ENCODE measurements at places on chromosomes 5 and 9. TPM values are rescaled to one million over a fixed set of nuclear protein-coding genes. Genes with fewer than 3 reads are reported as not detected.

GRCh38 chr9:11016081-11016480 is 403.3 kb upstream of the PTPRD start:
- no peak for DNase-seq

Gene OLFML2A
- total RNA-seq: 2.4 TPM

DNA sequence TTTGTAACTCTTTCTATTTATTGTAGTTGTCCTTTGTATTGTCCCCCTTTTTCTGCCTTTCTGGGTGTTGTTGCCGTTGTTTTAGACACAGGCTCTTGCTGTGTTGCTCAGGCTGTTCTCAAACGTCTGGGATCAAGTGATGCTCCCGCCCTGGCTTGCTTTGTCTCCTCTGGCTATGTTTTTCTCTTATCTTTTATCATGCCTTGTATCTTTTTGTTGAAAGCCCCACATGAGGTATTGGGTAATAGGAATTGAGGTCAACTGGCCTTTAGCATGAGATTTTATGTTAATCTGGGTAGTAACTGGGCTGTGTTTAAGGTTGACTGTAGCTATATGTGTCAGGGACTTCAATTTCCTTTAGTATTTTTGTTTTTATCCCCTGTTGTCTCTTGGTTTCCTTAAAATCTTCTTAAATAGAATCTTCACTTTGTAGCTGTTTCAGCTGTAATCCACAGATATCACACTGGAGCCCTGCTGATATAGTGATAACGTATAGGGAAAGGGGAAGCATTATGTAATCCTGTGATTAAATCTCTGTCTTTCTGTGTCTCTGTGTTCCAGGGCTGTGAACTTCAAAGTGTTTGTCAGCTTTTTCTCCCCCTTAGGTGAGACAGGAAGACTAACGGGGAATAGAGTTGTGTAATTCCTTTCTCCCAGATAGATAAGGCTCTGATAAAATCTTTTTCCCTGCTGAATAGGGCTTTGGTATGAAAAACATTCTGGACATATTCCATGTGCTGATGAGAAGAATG is 25.9 kb upstream of the CACNA1B start:
- DNase-seq: no peak

DNA sequence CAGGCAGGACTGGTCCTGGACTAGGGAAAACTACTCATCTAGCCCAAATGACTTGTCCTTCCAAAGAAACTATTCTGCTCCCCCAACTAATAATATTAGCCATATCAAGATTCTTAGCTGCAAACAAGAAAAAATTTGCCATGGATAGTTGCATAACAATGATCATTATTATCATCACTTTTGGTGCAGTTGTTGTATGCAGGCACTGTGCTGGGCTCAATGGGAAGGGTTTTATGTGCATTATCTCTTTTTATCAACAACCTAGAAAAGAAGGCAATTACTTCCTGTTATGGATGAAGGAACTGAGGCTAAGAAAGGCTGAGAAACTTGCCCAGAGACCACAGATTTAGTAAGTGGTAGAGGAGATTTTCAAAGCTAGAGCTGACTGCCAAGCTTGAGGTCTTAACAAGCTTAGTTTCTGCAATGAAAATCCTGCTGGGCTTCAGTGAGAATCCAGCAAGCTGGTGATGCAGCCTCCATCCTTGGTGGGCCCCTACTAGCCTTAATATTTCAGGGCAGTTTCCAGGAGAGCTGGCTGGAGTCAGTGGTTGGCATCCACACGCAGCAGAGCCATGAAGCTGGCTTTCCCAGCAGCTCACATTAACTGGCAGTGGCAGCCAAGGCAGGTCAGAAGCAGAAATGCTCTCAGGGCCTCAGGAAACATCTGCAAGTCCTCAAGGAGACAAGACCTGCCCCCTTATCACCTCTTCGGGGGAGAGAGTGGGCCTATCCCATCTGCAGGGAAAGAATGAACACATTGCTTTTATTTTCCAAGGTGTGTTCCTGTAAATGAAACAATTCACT is 20.5 kb upstream of the MEGF9 start:
- no peak for DNase-seq

Gene CAMK2A
- 0.17 TPM for total RNA-seq

- no peak for DNase-seq
Observed at GRCh38 chr5:95027775-95028174, 257.1 kb downstream of the MCTP1 start.

Gene PCDHB16
- 8.6 TPM for total RNA-seq

DNA sequence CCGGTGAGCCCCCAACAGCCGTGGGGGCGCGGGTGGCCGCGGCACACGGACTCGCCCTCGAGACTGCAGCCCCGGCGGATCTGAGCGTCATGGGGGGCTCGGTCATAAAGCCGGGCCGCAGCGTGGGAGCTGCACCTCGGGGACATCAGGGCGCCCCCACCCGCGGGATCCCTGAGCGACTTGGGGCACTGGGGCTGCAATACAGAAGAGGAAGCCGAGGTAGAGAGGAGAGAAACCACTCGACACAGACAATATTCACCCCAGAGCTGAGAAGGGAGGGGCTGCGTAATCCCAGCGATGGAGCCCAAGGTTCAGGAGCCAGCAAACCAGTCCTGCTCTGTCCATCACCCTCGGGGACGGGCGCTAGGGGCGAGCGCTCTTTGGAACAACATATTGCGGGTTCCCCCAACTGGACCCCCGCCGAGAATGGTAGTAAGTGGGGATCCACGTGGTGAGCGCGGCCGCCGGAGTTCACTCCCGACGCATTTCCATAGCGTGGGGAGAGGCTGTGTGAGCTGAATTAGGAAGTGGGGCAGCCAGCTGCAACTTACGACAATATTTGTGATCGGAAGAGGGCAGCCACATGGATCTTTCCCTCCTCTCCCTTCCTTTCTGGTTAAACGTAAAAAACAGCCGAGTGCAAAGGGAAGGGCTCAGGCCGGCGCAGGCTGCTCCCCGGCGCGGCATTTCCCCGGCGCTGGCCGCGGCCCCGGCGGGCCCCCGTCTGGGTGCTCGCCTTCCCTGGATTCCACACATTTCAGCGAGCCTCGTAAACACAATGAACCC is 9.9 kb downstream of the PTCH1 start:
- peak; percentile 71 for DNase-seq

DNA sequence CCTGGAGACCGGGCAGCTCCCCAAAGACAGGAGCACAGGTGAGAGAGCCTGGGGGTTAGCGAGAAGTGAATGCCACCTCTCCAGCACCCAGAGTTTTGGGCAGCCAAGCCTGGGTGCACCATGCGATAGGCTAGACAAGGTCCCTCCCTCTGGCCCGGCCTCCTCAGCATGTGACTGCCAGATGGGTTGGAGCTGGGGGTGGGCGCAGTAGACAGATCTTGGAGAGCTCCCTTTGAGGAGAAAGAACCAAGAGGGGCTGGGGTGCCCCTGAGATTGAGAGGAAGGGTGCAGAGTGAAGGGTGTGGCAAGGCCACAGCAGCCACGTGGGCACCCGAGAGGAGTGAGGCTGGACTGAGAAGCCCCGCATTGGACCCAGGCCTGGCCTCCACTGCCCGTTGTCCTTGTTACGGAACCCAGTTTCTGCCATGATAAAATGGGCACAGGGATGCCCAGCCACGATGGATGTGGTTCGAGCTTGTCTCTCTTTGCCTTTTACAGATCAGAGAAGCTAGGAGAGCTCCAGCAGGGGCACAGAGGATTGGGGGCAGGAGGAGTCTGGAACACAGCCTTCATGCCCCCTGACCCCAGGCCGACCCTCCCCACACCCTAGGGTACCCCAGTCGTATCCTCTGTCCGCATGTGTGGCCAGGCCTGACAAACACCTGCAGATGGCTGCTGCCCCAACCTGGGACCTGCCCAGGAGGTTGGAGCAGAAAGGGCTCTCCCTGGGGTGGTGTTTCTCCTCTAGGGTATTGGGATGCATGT is 1.4 kb downstream of the TMEM141 start:
- DNase-seq: no peak

DNA sequence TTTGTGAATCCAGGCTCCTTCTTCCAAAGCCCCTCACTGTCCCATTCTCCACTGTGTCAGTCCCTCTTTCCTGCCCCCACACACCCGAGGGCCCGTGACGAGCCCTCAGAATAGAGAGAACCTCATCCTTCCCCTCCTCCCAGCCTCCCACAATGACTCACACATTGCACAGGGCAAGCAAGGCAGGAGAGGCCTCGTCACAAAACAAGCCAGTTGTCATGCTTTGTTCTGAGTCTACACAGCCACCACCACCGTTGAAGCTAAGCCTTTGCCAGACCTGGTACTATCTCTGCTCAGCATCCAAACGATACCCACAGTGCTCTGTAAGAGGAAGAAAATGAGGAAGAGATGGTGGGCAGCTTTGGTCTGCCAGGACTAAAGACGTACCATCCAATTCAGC is 142.2 kb upstream of the ZNF366 start:
- DNase-seq: peak; percentile 82

DNA sequence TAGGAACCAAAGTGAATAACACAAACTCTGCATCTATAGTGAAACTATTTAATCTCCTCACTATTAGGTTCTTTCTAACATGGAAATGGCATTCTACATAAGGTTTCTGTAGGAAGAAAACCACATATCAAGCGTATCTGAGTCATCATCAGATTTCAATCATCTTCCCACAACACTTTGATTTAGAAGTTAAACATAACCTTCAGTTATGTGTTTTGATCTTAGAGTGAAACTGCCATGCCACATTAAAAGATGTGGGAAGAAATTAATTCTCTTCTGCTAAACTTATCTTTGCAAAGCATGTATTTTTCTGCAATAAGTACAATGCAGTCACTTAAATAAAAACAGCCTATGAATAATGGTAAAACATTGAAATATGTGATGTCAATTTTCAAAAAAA is 55.0 kb downstream of the MEF2C start:
- peak; percentile 11 for DNase-seq

Gene GNA14
- total RNA-seq: 0.42 TPM

Gene IFNB1
- 0.52 TPM for total RNA-seq

DNA sequence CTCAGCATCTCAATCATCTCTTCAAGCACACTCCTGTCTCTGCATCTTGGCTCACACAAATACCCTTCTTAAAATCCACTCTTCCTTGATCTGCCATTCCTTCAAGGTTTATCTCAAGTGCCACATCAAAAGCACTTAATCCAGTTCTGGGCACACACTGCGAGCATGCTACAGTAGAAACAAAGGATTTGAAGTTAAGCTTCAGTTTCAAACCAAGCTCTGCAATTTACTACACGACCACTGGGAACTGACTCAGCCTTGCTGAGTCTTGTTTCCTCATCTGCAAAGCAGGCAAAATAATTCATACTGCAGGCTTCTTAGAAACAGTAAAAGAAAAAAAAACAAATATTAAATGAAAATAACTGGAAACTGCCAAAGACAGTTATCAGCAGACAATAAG is 50.5 kb upstream of the CTNNAL1 start:
- DNase-seq: peak; percentile 27

Gene AQP3
- total RNA-seq: 0.57 TPM

Gene GDF9
- not detected for total RNA-seq

GRCh38 chr9:121071756-121072421 is 2.9 kb upstream of the CNTRL start:
- DNase-seq: no peak

DNA sequence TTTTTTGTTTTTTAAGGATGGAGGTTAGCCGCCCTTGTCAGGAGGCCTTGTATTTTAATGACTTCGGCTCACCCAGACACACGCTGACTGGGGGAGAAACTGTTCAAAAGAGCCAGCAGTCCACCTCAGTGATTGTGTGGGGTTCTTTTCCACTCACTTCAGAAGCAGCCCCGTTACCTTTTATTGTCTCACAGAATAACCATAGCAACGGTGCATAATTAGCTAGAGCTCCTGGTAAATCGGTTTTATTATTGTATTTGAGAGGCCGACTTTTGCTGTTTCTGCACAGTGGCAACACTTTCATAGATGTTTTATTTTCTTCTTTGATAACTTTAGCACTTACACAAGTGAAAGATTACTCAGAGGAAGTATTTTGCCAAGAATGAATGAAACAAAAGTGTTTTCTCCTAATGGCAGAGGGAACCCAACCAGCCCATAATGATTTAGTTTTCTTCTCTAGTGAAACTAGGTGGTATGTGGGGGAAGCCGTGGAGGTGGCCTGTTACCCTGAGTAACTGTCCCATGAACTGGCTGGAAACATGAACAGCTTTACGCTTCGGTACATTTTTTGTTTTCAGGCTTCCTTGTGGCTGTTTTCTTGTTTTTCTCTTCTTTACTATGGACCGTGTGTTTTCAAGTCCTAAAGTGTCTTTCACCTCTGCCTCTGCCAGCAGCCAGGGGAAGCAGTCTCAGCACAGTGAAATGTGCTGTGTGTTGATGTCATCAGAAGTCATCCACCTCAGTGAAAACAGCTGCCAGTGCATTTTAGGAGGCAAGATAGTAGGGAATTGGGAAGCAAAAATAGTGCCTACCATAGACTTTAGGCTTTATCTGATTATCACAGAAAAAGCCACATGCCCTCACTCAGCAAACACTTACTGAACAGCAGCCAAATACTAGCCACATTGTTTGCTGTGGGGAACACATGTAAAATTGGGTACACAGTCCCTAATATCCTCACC is 414.7 kb downstream of the KDM4C start:
- no peak for DNase-seq

DNA sequence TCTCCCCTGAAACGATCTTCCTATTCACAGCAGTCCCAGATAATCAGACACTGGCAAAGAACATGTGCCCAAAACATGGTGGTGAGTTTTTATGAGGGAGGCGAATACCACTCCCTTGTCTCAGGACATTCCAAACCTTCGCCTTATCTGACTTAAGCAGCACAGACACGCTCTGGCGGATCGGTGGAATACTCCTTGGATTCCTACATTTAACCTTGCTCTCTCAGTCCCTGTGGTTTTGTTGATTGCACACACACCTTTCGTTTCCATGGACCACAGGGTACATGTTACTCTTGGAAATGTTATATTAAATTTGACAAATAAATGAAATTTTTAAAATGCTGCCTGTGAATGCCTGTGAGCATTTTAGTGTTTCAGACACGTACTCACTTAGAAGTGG is 87.8 kb upstream of the CPEB4 start:
- DNase-seq: no peak

DNA sequence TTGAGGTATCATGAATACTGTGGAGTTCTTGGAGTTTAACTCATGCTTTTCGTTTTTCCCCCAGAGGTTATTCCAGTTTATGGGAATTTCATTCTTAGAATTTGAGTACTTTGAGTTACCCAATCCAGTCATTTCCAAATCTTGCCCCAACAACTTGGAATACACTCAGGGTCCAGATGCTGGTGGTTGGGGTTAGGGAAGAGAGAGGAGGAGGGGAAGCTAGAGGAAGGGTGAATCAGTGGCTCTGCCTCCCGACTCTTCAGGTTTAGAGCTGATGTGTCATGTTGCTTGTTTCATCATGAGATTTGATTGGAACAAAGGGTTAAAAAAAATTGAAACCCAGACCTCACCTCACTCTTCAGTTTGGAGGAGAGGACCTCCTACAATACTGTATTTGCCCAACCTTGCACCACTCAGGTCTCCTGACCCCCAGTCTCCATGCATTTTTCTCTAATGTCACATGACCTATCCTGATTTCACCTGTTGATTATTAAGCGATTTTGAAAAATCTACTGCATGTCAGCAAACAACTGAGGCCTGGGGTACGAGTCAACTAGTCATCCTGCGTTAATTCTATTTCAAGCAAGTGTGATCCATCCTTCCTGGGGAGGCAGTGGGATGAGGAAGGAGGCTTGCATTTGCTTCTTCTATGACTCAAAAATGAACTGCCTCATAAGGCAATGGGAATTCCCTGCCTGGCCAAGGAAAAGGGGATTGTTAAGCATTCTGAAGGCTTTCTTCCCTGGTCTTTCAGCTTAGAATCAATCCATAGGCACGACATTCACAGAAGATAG is 6.2 kb upstream of the SLC1A3 start:
- DNase-seq: peak; percentile 35

Gene NOTCH1
- 12.1 TPM for total RNA-seq

Gene ANKRD31
- total RNA-seq: 0.02 TPM
